CD14-positive monocyte (primary cell): ENCODE measurements at places on chromosomes 3 and 15.

- DNase-seq: no peak
These were observed 23.1 kb downstream of the DAPK2 start for GRCh38 chr15:64023220-64023619.

GRCh38 chr3:169772305-169772896 lies 795 bp upstream of the MYNN start:
- DNase-seq: peak; percentile 47

DNA sequence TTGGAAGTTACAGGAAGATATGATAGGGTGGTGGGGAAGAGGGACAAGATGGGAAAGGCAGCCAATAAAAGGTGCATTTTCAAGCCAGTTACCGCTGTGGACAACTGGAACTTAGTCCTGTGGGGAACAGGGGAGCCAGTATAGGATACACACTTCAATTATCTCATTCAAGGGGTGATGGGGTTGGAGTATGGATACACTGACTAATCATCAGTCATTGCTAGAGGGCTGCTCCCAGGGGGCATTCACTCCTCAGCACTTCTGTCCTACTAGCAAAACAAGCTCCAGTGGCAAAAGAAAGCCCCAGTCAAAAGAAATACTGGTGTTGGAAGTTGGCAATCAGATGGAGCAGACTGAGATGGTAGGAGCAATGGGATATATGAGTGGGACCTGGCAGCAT lies 183.4 kb upstream of the GADL1 start:
- DNase-seq: no peak

DNA sequence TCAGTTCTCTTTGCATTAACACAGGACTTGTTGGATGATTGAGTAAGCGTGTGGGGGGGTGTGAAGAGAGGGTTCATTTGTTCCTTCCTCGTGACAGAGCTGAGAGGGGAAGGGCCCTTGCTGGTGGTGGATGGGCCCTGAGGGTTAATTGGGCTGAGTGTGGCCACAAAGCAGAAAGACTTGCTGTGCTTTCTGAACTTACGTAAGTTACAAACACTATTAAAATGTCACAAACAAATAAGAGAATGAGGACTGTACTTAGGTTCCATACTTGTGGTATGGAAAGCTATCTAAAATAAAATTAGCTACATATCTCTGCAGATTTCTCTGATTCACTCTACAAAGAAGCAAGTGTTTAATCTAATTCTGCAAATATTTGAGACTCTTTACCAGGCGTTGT lies 231.3 kb downstream of the LPP start:
- peak; percentile 71 for DNase-seq

- no peak for DNase-seq
These were observed 77.4 kb downstream of the SNRK start for GRCh38 chr3:43363621-43364266.

- DNase-seq: no peak
These were observed 56.1 kb downstream of the ST6GAL1 start for GRCh38 chr3:186986406-186986805.

DNA sequence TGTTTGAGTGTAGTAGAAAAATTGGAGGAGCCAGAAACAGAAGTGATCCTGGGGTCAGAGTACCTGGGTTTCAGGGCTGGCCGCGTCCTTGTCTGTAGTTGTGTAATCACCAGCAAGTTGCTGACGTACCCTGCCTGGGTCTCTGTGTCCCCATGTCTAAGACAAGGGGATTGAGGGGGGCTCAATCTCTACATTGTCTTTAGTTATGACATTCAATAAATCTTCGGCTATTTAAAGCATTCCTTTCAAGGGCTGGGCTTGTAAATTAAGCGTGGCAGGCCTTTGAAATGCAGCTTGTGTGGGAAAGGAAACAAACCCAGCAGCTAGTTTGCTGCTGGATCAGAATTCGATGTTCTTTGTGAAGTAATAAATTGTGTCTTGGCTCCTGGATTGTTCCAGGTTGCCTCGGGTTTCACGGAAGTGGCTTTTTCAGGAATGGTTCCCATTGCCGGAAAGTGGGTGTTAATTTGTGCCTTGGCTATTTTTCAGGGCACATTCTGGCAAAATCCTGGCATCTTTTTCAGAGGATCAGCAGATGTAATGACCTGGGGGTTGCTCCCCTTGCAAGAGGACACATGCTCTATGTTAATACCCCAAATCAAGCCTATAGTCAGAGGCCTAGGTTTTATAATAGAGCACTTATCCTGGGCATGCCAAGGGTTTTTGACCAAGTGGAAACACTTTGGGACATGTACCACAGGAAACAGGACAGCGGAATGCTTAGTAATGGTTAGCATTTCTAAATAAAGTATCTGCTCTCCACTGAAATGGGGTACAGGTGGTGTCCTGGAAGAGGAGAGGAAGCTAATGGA lies 294.8 kb upstream of the NR2E3 start:
- DNase-seq: no peak

GRCh38 chr3:162892921-162893793 lies 1396.5 kb downstream of the OTOL1 start:
- no peak for DNase-seq

DNA sequence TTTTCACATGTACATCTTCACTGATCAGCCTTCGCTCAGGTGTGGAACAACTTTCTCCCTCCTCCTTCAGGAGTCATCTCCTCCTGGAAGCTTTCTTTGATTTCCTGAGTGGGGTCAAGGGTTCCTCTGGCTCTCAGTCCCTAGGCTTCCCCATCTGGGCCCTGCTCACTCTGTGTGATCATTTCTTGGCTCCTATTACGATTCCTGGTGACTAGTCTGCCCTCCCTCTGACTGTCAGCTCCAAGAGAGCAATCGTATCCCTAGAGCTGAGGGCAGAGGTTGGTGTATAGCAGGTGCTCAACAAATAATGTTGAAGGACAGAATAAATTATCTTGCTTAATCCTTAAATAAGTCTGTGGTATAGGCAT lies 15.3 kb upstream of the PRKCD start:
- DNase-seq: no peak

DNA sequence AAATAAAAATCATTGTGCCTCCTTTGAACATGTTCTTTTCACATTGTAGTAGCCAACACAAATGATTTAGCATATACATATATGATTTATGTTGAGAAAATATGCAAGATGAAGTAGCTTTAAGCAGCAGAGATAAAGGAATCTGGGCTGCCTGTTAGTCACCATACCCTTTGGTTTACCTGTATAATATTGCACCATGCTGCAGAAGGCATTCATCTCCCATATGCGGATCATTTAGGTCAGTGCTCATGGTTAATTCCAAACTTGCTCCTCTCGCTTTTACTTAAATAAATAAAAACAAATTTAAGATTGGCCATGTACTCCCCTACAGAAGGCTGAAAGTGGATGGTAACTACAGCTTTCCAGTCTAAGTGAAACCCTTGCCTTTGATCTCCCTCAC lies 86.7 kb upstream of the TBL1XR1 start:
- DNase-seq: no peak

DNA sequence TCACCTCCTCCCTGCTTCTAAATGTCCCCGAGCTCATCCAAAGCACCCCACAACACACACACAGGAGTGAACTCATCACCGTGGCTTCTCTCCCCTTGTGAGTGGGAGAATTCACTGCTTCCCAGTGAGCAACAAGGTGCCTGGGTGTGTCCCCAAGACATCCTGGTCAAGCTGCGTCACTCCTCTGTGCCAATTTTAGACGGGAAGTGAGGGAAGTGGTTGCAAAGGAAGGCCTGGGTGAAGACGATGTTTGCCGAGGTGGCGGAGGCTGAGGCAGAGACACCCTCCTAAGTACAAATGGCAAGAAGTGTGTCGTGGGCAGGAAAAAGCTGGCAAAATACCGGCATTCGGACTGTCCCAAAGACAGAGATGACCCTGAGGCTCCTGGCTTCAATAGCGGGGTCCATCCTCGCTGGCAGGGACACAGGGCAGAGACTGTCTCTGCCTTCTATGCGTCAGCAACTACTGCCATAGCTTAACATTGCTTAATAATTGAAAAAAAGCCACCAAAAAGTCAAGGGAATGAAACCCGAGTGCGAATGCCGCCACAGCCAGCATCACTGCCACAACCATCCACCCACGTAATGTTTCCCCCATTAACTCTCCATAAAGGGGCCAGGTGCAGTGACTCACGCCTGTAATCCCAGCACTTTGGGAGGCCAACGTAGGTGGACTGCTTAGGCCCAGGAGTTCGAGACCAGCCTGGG lies 72.8 kb downstream of the VGLL4 start:
- DNase-seq: peak; percentile 55

DNA sequence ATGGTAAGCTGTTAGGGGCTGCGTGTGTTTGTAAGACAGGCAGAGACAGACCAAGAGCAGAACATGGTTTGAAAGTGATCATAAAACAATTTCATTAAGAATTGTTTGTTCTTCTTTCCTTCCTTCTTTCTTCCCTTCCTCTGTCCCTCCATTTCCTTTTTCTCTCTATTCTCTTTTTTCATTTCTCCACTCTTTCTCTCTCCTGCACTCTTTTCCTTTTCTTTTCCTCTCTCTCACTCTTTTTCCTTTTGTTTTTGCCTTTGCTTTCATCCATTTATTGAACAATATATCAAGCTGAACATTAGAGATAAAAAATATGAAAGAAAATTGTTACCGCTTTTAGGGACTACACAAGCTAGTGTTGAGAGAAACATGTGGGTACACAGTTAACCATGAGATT lies 62.2 kb upstream of the GOLIM4 start:
- DNase-seq: no peak

- no peak for DNase-seq
These were observed 51.1 kb upstream of the SPATA12 start for GRCh38 chr3:57009367-57009766.

DNA sequence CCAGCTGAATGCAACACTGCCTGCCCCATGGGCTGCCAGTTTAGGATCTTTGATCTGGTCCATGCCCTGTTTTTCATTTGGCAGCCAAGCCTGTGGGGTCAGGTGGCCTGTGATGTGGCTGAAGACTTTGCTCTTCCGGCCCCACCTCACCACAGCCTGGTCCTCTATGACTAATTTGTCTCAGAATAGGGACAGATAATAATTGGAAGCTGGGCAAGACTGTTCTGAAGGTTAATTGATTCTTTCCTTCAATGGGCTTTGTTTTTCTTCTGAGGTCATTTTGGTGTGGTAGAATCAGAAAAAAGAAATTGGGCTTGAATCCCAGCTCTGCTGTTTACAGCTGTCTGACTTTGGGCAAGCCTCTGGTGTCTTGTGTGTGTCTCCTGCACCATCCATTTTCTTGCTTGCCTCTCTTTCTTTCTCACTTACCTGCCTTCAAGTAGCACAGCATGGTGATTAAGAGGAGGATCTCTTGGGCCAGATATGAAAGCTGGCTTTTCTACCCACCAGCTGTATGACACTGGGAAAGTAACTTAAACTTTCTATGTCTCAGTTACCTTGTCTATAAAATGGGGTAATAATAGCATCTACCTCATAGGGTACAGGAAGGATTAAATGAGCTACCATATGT lies 24.2 kb downstream of the ABHD2 start:
- DNase-seq: no peak

- DNase-seq: no peak
These were observed 62.9 kb downstream of the SLC28A2 start for GRCh38 chr15:45314960-45315359.
